Left lung (tissue), 14 donors: ENCODE measurements at places on chromosomes 7 and 10. TPM values are rescaled to one million over a fixed set of nuclear protein-coding genes. Genes with fewer than 3 reads are reported as not detected.

- no peak for DNase-seq
These were observed 205.7 kb downstream of the PARD3 start for GRCh38 chr10:34609287-34609940.

- DNase-seq: no peak
These were observed 153.4 kb downstream of the SGMS1 start for GRCh38 chr10:50470345-50470744.

- no peak for DNase-seq
These were observed 6.4 kb upstream of the PON2 start for GRCh38 chr7:95441042-95441823.

DNA sequence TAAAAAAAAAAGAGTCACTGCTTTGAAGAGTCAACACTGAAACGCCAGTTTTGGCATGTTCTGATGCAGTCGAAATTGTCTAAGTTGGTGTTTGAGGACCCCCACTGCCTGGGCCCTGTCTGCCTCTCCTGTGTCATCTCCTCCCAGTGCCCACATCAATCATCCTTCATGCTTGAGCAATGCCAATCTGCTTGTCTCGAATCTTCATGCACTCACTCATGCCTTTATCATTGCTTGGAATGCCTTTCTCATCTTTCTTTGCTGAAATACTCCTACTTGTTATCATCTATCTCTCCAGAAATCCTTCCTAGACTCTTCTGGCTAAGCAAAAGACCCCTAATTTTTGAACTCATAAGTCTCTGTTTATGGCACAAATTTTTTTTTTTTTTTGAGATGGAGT lies 42.1 kb upstream of the PLPP4 start:
- no peak for DNase-seq

- no peak for DNase-seq
These were observed at the start of gene DHX32 for GRCh38 chr10:125881192-125881591. TSS of gene DHX32 (minus strand) at chr10:125881292. CDS start at chr10:125880824, 468 bp downstream.

DNA sequence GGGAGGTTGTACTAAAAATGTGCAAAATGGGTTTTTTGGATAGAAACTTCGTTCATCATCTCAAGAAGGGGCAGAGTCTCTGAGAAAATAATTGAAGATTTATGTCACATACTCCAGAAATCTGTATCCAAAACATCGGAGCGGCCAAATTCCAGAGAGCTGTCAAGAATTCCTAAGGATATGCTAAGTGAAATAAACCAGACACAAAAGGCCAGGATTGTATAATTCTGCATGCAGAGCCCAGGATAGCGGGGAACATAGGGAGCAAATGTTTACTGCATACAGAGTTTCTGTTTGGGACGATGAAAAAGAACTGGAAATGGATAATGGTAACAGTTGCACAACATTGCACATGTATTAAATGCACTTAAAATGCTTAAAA lies 224.2 kb upstream of the AUTS2 start:
- peak; percentile 76 for DNase-seq

GRCh38 chr10:55374060-55374459 lies 573.0 kb upstream of the PCDH15 start:
- DNase-seq: peak; percentile 9

- no peak for DNase-seq
These were observed 10.6 kb upstream of the LRRC72 start for GRCh38 chr7:16515785-16516685.

DNA sequence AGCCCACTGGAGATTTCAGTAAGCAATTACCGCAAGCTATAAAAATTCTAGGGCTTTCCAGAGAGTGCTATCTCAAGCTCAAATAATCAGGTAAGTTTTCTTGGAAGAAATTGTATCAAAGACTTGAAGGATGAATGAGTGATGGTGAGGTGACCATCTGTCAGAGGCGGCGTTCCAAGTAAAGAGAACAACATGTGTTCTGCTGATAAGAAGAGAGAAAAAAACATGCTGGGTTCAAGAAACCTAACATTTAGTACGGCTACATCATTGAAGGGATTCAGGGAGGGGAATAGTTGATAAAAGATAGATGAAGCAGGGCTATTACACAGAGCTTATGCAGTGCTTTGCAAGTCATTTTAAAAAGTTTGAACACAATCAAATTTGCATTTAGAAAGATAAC lies 100.7 kb downstream of the GNAI1 start:
- no peak for DNase-seq

DNA sequence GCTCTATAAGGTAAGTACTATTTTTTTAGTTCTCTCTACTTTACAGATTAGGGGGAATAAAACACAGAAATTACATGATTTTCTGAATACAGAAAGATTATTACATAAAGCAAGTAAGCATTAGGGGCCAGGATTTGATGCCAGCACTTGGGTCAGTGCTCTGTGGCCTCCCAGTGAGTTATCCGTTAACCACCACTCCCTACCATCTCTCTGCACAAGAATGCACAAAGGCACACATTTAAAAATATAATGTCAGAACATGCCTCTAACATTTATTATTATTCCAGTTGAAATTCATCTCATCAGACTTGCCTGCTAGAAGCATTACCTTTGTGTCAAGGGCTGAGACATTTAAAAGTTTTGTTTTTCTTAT lies 59.0 kb downstream of the MET start:
- no peak for DNase-seq

DNA sequence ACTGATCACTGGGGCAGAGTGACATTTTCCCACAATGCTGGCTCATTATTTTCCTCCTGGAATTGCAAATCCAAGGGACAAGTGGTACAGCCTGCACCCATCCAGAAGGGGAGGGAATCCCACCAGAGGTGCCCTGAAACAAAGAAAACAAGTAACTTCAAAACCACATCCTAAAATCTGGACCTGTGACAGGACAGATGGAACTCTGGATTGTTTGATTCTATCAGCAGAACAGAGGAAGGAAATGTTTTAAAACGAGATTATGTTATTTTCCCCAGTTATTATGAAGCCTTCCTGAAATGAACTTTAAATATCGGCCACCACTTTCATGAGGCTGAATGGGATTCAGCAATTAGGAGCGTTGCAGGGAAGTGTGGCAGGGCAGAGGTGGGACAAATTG lies 62.2 kb upstream of the ECHDC3 start:
- no peak for DNase-seq

FAM24B gene
- total RNA-seq: 3.0 TPM

ITGA8 gene
- total RNA-seq: 25.5 TPM

NPC1L1 gene
- 0.06 TPM for total RNA-seq

MGAM2 gene
- 4.6 TPM for total RNA-seq

GIMAP2 gene
- total RNA-seq: 30.6 TPM

HMX3 gene
- total RNA-seq: not detected

OPALIN gene
- total RNA-seq: not detected

PRSS37 gene
- total RNA-seq: not detected

RELN gene
- 3.6 TPM for total RNA-seq

COA1 gene
- total RNA-seq: 41.5 TPM
